Forelimb muscle (tissue), 1 donor: ENCODE measurements at places on chromosomes 11 and 22. TPM values are rescaled to one million over a fixed set of nuclear protein-coding genes. Genes with fewer than 3 reads are reported as not detected.

The LRRC74B gene
- 0.18 TPM for polyA plus RNA-seq

The SCO2 gene
- polyA plus RNA-seq, result 1.6 TPM

The PLAAT4 gene
- polyA plus RNA-seq, result 2.9 TPM

The FGF3 gene
- polyA plus RNA-seq, result not detected

The AIP gene
- 42.0 TPM for polyA plus RNA-seq

The NXPE1 gene
- polyA plus RNA-seq, result not detected

The MEI1 gene
- polyA plus RNA-seq, result 0.68 TPM
